Activated naive CD4-positive, alpha-beta T cell treated with Interleukin-2 at 50 U/mL for 16 hours (primary cell): ENCODE measurements at places on chromosomes 7 and 10.

DNA sequence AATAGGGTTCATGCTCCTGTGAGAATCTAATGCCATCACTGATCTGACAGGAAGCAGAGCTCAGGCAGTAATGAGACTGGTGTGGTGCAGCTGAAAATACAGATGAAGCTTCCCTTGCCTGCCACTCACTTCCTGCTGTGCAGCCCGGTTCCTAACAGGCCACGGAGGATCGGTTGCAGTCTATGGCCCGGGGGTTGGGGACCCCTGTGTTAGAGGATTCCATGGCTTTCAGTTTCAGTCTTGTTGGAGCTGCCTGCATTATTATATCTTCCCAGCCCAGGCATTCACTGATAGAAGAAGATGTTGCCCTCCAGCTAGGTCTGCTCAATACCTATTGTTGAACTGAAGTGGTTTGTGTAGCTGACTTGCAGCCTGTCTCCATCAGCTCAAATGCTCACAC lies 1298.8 kb downstream of the TYW1 start:
- no peak for DNase-seq

DNA sequence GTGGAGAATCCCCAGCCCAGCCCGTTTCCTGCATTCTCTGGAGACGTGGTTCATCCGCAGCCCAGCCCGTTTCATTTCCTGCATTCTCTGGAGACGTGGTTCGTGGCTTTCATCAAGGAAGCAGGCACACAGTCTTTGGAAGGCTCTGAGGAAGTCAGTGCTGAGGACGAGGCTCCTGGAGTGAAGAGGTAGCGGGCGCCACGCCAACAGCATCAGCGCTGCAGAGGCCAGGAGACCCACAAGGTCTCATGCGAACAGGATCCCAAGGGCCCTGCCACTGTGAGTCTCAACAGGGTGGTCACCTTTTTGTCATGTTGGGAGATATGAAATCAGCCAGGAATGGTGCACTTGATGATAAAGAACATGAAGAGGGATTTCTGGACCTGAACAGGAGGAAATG lies 12.4 kb upstream of the TCERG1L start:
- no peak for DNase-seq

GRCh38 chr10:10545771-10546170 lies 471.9 kb upstream of the CELF2 start:
- no peak for DNase-seq

DNA sequence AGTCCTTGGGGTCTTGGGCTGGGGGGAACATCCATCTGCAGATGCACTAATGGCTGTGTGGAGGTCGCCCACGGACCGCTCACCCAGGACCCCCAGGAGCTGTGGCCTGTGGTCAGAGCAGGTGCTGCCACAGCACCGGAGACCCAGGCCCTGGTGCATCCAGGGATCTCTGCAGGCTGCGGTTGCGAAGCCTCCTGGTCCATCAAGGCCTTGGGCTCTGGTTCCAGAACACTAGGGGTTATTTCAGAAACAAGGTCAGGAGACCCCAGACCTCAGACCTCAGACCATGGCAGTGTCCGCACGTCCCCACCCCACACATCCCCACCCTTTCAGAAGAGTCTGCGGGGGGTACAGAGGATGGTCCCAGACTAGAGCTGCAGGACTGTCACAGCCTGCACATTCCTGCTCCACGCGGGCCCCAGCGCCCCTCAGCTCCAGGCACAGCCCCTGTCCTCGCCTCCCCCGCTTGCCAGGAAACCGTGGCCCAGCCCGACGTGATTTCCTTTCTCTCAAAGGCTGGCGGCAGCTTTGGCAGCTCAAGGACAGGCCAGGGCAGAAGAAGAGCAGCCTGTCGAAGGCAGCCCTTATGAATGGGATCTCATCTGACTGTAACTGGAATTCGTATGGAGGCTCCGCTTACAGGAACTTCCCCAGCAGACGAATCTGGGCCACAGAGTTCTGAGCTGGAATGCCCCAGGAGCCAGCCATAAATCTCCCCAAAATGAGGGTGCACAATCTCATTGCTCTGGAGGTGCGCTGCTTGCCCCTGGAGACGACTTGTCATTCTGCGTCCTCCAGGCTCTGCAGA lies 136.2 kb upstream of the RET start:
- DNase-seq = no peak

DNA sequence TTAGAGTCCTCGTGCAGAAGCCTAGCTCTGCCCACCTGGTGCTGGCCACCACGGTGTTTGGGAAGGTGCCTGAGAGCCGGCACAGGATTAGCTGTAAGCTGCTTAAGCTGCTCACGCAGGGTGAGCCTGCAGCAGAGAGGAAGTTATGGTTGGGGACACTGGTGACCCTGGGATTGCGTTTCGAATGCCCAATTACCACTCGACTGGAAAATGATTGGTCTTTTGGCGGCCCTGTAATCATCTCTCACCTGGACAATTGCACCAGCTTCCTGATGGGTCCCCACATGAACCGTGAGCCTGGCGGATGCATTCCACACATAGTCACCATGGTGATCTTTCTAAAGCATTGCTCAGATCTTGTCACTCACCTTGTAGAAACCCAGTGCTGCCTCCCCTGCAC lies 442.3 kb upstream of the ZMIZ1 start:
- no peak for DNase-seq
